ENCODE measurements at places on chromosomes 2 and 18. TPM values are rescaled to one million over a fixed set of nuclear protein-coding genes. Genes with fewer than 3 reads are reported as not detected.
A peak's percentile ranks its signal among the peaks of the same experiment; 100 is the strongest.

- DNase-seq: no peak
Observed at GRCh38 chr2:225512876-225513540, 113.5 kb downstream of the NYAP2 start.

GRCh38 chr2:170530284-170530745, 184.8 kb upstream of the SP5 start:
- peak; percentile 80 for DNase-seq

The OLA1 gene
- total RNA-seq: 67.2 TPM

DNA sequence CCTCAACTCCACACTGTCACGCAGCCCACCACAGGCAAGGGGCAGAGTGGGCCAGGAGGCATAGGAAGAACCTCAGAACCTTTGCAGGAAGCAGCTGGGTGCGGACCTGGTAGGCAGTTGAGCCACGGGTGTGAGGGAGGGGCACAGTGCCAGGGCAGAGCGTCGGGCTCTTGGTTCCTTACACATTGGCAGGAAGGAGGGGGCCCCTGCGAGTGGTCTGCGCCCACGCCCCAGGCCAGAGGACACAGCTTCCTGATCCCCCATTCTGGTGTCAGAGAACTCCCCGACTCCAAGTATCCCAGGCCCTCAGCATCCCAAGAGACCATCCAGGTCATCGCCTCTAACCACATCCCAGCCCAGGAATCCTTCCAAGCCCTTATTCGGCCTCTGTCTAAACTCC, 61.5 kb downstream of the TNS1 start:
- DNase-seq: no peak

The NT5DC4 gene
- total RNA-seq: not detected

GRCh38 chr2:101736233-101736632, 38.7 kb downstream of the MAP4K4 start:
- DNase-seq: no peak

DNA sequence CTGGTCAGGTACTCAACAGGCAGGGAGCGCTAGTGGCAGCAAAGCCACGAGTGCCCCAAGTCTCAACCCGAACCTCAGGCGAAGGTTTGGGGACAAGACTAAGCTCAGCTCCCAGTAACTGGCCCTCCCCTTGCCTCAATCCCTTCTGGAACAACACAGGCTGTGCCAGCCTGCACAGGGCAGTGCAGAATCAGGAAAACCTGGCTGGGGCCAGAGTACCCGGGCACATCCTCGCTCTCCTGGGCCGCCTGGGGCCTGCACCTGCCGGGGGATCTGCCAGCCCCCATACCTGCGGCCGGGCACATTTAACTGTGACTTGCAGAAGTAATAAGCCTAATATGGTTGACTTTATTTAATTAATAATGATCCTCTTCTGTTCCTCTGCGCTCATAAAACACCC, 60.6 kb downstream of the GBX2 start:
- no peak for DNase-seq

- DNase-seq: no peak
Observed at GRCh38 chr2:218745160-218745558, 34.5 kb downstream of the TTLL4 start.

The CELF4 gene
- total RNA-seq: 0.85 TPM

DNA sequence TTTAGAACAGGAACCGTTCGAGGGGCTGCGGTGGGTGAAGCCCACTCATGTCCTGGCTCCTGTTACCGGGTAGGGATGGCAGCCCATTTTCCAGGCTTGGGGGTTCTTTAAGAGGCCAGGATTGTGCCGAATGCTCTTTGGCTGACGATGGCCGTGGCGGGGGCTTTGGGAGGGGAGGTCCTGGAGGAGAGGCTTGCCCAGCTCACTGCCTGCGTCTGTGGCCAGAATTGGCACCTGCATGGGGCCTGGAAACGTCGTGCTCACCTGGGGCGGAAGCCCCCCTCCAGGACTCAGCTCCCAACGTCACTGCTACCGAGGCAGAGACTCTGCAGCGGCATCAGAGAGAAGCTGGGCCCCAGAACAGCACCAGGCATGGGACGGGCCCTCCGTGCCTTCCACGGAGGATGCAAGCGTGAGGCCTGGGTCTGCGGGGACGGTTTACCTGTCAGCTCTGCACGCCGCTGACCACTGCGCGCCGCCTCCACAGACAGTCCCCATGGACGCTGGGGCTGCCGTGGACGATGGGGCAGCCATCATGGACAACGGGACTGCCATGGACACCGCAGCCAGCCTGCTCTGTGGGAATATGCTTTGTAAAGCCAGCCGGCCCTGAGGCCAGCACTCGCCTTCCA, 82.9 kb downstream of the NFATC1 start:
- DNase-seq: no peak

GRCh38 chr18:49020129-49020528, 69.4 kb upstream of the SMAD7 start:
- no peak for DNase-seq

DNA sequence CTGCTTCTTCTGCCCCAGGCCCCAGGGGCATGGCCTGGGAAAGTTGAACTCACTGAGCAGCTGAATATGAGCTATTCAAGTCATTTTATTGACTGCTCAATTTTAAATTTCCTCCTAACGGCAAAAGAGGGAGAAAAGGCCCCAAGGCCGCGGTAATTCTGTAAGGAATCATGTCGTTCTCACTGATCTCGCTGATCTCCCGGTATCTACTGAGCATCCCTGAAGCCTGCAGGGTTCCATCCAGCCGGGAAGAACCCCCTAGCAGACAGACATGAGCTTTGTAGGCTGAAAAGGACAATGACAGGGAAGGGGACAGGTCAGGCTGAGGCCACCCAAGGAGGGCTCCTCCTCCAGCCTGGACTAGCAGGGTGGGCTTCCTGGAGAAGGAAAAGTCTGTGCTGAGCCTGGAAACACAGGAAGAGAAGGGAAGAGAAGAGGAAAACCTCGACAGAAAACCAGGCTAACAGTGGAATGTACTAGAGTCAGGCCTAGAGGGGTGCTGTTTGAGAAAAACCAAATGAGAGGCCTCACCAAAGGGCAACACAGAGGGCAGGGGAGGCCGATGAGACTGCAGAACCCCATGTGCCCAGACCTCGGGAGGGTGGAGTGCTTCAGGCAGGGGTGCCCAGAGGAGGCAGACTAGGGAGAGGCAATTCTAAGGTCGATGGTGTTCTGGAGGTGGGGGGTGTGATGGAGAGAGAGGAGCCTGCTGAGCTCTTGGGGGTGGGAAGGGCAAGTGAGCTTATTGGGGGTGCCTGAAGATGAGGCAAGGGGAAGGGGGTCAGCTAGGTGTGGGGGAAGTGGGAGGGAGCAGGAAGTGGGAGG, 2.9 kb upstream of the NPPC start:
- no peak for DNase-seq

DNA sequence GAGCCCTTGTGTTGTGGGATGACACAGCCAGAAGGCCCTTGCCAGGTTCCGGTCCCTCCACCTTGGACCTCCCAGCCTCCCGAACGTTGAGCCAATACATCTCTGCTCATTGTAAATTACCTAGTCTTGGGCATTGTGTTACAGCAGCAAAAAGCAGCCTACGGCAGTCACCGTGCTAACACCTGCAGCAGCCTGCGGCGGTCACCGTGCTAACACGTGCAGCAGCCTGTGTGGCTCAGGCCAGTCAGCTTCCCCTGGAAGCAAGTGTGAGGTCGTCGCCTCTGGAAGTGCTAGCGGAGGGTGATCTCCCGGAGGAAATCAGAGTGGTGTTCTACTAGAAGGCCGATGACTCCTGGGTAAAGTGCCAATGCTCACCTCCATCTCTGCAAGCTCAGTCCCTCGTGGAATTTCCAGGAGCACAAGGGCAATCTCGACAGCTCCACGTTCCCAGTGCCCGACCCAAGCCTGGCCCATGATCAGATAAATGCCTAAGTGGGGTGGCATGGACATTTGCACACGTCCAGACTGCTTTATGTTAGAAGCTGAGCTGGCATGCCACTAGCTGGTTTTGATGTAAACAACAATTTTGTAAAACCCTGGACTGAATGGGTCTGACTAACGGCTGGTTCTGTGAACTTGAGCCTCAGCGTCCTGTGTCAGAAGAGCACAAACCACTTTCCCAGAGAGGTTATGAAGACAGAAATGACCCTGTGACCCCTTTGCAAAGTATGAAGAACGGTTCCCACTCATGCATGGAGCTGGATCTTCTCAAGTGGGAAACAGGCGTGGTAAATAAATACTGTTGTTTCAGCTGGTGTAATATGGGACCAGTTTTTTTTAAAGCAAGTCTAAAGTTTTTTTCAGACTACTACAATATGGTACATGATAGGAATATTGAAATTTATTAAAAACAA, 11.4 kb upstream of the CNDP1 start:
- DNase-seq: no peak

The KCNG2 gene
- not detected for total RNA-seq

GRCh38 chr2:109393662-109393972, 220.1 kb downstream of the SEPTIN10 start:
- no peak for DNase-seq

Data from left colon (tissue), 2 donors.